ENCODE measurements at places on chromosomes 6 and 20.

DNA sequence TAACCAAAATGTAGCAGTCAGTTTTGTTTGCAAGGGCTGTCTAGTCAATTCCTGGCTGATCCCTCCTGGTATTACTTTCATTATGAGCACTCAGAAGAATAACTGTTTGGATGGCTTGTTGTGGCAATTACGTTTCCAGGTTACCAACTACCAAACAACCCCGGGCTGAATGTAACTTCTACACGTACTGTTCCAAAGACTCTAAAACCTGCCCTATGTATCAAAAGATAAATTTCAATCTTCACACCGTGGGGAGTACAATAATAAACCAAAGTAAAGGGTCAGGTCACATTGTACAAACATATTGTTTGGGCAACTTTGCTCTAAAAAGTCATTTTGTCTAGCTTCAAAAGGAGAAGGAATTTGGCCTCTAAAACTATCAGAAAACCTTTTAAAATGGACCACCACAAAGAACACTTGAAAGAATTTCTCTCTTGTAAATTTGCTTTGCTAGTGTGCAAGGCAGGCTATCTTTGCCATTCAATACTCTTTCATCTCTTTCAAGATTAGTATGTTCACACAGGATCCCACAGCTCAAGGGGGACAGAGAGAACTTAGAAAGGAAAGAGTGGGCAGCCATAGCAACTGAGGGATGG, 27.6 kb downstream of the DCDC2 start:
- DNase-seq, result no peak

DNA sequence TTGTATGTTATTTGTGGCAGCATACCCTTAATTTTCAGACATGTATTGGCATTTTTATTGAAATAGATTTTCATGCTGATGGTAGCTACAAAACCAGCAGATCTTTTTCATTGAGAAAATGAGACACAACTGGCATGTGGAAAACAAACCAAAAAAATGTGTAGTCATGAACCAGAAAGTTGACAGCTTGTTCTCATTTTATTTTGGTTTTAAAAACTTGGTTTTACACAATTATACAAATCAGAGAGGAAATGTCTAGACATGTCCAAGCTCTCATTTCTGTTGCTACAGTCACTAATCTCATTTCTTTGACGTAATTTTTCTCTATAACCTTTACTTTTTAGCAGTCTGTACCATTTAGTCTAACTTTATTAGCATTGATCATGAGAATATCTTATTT, 85.4 kb downstream of the GRIK2 start:
- no peak for DNase-seq

- DNase-seq, result no peak
These were observed 211.3 kb downstream of the PREX1 start for GRCh38 chr20:48616481-48616880.

DNA sequence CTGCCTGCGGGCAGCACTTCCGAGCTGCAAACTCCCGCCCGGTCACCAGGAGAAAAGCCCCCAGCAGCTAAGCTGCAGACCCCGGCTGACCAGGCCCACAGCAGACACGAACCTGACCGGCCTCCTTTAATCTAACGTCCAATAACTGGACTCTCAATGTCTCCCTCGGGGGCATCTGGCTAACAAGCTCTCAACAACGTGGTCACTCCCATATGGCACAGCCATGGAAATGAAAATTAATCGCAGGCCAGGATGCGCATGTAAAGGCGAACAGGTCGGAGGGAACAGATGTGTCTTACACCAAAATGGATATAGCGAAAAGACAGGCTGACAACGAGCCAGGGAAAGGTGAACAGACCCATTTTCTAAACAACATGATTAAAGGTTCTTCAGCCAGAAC, 44.4 kb upstream of the SMOC2 start:
- DNase-seq, result no peak

DNA sequence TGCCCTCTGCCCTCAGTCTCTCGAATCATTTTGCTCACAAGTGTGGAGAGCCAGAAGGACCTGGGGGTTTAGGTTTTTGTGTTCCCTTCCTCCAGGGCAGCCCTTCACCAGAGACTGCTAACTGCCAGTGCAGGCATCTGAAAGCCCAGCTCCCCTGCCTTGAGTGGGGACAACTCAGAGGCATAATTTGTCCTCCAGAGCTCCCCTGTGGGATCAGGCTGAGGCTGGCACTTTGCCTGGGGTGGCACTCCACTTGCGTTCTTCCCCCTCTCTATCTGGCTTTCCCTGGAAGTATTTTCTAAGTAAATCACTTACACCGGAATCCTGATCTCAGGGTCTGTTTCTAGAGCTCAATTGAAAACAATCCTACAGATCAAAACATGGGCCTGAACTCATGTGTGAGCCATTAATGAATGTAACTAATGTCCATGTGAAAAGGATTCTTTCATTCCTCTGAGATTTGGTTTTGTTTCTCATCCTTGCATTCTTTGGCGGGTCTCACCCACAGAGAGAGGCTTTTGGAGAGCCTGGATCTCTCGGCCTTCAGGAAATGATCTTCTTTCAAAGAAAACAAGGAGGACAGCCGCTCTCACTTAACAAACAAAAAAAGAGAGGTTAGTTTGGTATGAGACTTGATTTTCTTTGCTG, 125.7 kb upstream of the RIPOR2 start:
- no peak for DNase-seq

GRCh38 chr6:133393891-133394290, 152.7 kb downstream of the EYA4 start:
- DNase-seq, result no peak

DNA sequence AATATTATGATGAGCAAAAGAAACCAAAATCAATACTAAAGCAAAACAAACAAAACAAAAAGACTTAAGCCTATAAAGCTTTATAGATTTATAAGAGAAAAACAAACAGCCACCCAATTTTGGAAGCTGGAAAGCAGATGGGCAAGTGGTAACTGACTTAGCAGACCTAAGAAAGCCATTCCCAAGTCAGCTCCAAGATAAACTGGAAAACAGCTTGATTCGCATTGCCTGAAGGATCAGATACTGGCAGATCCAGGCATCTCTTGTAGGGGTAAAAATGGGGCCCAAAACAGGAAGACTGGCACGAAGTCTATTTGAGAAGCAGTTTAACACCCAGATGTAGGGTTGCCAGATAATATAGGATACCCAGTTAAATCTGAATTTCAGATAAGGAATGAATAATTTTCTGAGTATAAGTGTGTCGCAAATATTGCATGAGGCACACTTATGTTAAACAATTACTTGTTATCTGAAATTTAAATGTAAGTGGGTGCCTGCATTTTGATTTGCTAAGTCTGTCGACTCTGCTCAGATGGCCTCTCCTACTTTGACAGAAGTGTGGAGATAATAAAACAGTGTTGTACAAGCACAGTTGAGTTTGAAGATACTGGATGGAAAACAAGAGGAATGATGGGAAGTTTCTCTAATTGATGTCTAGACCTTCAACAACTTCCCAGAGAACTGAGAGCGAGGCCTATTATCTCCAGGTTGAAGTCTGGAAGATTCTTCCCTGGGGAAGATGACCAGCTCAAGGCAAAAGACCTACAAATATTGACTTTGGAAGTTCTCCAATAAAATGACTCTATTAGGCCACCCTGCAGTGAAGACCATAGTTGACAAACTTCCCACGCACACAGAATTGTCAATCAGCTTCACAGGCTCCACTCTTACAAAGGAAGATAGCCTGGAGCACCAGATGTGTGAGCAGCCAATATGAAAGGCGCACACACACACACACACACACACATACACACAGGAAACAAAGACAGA, 113.4 kb downstream of the FAM50B start:
- no peak for DNase-seq

DNA sequence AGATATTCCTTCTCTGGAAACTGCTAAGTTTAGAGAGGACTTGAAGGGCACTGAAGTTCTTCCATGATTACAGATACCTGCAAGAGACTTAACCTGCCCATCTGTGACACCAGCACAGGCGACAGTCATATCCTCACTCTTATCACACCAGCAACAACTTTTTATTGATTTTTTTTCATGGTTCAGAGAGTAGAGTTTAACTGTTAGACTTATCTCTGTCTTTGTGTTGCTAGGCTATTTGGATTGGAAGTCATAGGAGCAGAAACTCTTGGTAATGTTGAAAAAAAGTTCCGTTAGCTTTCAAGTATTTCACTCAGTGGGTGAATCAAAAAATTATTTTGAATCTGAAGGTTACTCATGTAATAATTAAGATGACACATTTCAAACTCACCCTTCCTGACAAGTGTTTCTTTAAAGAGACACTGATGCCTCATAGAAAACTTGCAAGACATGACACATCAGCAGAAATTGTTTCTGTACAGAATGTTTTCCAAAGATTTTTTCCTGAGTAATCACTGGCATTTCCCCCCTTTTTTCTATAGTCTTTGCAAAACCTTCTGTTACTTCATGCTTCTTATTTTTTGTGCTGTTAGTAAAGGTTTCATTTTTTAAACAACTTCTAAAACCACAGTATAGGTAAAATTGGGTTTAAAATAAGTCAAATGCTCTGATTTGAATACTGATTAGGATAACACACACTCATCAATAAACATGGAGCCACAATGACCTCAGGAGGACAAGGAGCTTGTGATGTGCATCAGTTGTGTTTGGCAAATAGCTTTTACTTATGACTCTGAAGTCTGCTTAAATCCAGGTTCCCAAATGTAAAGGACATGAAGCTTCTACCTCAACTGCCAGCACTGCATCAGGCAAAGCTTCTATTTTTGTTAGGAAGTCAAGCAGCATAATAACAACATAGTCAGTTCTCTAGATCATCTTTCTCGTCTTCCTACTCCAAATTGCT, 252.9 kb upstream of the MAN1A1 start:
- no peak for DNase-seq

GRCh38 chr6:140041056-140041455, 666.6 kb upstream of the CITED2 start:
- no peak for DNase-seq

DNA sequence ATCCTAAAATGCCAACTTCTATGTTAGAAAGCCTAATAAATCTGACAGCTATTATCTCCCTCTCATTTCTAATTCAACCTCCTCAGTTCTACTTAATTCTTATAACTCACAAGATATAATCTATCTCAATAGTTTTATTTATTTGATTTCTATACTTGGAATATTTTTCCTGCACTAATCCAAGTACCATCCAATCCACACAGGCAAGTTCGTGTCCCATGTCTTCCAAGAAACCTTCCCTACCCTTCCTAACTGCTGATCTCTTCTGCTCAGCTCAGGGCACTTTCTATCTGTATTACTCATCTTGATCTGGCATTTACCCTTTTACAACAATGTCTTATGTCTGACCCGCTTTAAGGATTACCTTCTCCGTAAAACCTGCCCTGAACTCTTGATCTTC, 18.2 kb downstream of the NCOA5 start:
- DNase-seq, result no peak

DNA sequence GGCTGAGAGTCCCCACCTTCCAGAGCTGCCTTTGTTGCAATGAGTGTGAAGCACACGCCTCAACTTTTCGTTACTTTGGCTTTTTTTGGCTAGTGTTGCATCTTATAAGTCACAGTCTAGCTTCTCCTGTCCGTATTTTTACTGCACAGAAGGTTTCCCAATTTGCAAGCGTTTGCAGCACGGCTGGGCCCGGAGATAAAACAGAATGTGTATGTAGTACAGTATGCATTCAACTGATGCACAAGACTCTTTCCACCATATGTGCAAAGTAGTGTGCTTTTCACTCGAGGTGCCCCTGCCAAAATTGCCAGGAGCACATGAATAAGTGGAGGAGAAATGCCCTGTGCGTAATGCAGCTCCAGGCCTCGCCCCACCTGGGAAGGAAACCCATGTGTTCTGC, 79.6 kb downstream of the SOBP start:
- no peak for DNase-seq

DNA sequence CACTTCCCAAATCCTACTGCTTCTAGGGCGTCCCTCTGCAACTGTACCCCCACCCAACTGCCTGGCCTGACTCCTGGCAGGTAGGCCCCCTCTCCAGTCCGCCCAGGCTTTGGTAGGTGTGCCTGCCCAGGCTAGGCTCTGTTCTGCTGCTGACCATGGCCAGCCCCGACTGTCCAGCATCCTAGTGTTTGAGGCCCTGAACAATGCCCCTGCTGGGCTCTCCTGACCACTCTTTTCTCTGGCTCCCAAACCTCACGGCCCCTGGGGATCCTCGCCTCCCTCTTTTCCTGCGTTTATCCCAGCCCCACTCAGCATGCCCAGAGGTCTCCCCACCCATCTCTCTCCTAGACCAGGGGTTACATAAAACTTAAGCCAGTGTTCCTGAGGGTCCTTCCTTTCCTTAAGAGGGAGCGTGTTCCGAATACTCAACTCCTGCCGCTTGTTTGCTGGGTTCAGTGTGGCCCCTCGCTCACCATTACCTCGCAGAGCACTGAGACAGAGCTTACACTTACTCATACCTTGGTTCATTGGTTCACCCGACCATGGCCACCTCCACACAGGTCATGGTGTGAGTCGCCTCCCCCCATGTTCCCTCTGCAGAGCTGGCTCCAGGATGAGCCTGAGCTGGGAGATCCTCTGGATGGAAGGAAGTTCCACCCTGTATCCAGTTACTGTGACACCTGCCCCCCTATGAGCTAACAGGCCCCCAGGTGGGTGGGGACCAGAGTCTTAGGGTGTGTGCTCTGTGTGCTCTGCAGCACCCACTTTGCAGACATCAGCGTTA, 21.0 kb upstream of the MYT1 start:
- DNase-seq, result no peak

DNA sequence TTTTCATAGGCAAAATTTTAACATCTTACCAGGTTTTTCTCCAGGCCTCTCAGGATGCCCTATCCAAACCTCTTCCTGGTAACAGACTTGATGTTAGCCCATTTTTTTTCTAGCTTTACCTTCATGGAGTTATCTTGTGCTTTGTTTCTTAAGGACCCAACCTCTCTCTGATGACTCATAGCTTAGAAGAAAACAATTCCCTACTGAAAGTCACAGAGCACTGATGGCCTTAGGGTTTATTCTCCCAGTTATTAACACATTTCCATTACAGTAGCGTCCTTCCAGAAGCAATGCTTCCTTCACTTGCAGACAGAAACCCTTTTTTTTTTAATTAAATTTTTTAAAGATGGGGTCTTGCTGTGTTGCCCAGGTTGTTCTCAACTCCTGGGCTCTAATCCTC, 79.4 kb downstream of the IYD start:
- DNase-seq, result no peak

GRCh38 chr6:160069050-160069454, 52.6 kb upstream of the SLC22A1 start:
- DNase-seq, result no peak

GRCh38 chr20:63655249-63655648, 2.0 kb upstream of the STMN3 start:
- DNase-seq, result no peak

GRCh38 chr6:42313941-42314570, 96.4 kb upstream of the MRPS10 start:
- no peak for DNase-seq

GRCh38 chr6:43939281-43940070, 169.5 kb downstream of the VEGFA start:
- DNase-seq, result no peak

- no peak for DNase-seq
These were observed 108.9 kb downstream of the IMPG1 start for GRCh38 chr6:75963569-75963968.

Measured in activated CD4-positive, alpha-beta T cell treated with anti-CD3 and anti-CD28 coated beads, Interleukin-2, amount 50 U/mL, for 1 hour (primary cell).